Hematopoietic multipotent progenitor cell treated with erythropoietin and hydrocortisone succinate and interleukin-3 and kit ligand, for 8 days (in vitro differentiated cells): ENCODE measurements at places on chromosomes 2 and 18.

DNA sequence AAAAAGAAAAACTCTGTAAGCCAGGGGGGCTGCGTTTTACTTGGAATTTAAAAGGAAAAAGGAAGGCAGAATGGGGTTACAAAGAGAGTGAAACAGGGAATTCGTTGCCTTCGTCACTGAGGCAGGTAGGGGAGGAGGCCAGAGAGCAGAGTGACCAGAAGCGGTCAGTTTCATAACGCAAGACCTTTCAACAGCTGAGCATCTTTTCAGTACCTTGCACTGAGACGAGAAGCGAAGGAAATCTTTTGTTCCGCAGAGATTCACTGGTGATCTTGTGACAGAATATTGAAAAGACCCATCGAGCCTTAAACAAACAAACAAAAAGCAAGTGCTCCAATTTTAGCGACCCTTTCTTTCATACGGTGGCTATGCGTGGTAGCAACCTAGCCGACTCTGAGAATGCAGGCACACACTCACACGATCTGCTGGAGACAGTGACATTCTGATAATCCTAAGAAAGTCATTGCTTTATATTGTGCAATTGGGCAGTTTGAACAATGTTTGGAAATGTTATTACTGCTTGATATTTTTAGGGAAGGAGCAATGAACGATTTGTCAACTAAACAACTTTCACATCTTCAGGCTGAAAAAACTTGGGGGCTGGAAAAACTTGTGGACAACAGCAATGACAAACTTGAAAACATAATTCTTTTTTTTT, 93.8 kb upstream of the ODC1 start:
- DNase-seq: no peak

- DNase-seq: peak; percentile 37
Observed at GRCh38 chr18:46211816-46212215, 107.6 kb downstream of the HAUS1 start.

- peak; percentile 71 for DNase-seq
Observed at GRCh38 chr18:10465174-10465939, 10.9 kb downstream of the APCDD1 start.

DNA sequence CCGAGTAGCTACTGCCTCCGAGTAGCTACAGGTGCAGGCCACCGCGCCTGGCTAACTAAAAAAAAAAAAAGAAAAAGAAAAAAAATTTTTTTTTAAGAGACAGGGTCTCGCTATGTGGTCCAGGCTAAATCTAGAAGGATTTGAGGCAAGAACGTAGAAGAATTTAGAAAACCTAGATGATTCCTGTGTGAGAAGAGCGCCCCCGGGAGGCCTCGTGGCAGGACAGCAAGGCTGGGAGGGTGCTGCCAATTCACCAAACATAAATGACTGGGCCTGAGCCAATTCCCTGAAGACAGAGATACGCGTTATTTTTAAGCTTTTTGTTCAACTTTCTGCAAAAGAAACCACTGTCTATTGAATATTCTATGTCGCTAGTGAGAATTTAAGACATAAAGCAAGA, 90.1 kb upstream of the TGFA start:
- DNase-seq: peak; percentile 38

DNA sequence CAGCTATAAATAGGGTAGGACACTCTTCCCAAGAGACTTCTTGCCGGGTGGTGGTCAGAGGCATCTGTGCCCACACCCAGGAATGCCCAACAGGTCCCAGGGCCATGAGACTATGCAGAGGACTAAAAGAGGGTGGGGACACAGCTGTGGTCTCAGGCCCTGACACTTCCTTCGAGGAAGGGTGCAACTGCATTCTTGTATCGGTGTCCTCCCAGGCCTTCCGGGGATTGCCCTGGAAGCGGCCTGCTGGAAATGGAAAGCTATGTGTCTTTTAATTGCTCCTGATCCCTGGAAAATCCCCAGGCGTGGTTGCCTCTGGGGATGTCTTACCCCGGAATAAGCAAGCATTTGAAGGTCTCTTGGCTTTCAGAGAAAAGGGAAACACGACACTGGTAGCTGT, 176.7 kb downstream of the SOX11 start:
- no peak for DNase-seq

GRCh38 chr2:118752762-118753429, 94.6 kb downstream of the EN1 start:
- no peak for DNase-seq
